ENCODE measurements at places on chromosomes 6 and 20. TPM values are rescaled to one million over a fixed set of nuclear protein-coding genes. Genes with fewer than 3 reads are reported as not detected.

Gene RSPH4A
- 0.09 TPM for polyA plus RNA-seq

Gene RAMACL
- 0.87 TPM for polyA plus RNA-seq

Gene SNPH
- 1.5 TPM for polyA plus RNA-seq

Gene CD40
- 0.37 TPM for polyA plus RNA-seq

Gene OR10C1
- not detected for polyA plus RNA-seq

Gene HLA-DRA
- not detected for polyA plus RNA-seq

Gene BLOC1S5
- 15.1 TPM for polyA plus RNA-seq

Gene FNDC1
- polyA plus RNA-seq: 0.01 TPM

Gene WTAP
- 38.5 TPM for polyA plus RNA-seq

Gene SSTR4
- not detected for polyA plus RNA-seq

Gene PARD6B
- 0.71 TPM for polyA plus RNA-seq

Gene NKAIN4
- polyA plus RNA-seq: not detected

Gene CYP39A1
- not detected for polyA plus RNA-seq

- no peak for DNase-seq
Observed at GRCh38 chr6:6798448-6798860, 209.9 kb downstream of the LY86 start.

- DNase-seq: no peak
Observed at GRCh38 chr6:152984513-152984872, 1.7 kb upstream of the FBXO5 start.

- no peak for DNase-seq
Observed at GRCh38 chr20:34627458-34627857, 49.4 kb downstream of the PIGU start.

DNA sequence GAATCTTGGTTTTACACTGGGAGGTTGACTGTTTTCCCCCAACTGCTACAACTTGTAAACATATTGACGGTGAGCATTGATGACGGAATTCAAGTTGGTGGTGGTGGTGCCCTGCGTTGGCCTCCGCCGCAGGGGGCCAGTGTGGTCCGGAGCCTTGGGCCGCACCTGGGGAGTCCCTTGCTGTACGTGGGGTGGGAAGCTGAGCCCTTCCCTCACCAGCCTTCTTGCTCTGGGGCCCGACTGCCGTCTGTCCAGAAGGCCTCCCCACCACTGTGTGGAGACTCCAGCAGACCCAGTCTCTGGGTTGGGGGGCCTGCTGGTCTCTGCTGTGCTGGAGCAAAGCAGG, 11.4 kb downstream of the GATA5 start:
- no peak for DNase-seq

- DNase-seq: peak; percentile 13
Observed at GRCh38 chr6:27280064-27280539, 32.0 kb downstream of the POM121L2 start.

DNA sequence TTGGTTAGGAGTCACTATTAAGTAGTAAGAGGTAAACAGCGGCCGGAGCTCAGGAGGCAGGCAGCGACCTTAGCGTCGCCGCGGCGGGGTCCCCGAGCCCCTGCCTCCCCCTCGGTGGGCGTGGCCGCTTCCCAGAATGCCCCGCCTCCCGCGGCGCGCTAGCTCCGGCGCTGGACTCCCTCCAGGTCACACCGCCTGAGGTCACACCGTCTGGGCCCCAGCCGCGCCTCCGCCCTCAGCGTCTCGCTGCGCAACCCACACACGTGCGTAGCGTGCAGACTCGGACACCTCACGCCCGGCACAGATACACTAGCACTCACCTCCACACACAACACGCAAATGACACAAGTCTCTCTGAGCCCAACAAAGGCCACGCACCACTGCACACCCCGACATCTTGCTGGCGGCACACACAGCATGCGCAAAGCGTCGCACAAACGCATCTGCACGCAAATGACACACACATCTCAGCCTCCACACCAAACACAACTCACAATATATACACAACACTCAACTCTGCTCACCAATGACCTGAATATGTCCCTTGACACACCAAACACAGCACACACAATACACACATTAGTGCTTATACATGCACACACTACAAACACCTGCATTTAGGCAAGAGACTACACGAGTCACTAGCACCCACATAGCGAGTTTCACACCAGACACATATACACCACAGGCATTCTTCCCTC, 17.6 kb upstream of the CDKN1A start:
- DNase-seq: no peak

GRCh38 chr6:13038315-13038714, 290.0 kb downstream of the TBC1D7 start:
- no peak for DNase-seq

DNA sequence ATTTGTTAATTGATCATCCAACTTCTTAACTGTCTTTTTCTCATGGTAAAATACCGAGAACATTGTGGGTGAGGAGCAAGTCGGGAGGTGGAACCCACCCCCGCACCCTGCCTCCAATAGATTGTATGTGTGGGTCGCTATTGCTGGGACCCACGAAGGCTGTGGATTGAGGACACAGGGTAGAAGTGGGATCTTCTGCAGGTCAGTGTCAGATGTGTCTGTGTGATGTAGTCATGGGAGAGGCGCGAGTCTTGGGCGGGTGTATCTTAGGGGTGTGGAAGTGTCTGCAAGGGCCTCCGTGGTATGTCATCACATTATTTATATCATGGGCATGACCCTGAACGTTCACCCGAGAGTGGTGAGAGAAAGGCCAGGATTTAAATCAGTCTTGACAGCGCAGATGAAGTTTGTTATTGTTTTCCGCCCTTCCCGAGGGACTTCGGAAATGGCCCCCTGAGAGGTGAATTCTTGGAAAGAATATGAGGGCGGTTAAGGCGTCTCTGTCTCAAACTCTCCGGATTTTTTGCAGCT, 472 bp upstream of the PAQR8 start:
- DNase-seq: no peak

DNA sequence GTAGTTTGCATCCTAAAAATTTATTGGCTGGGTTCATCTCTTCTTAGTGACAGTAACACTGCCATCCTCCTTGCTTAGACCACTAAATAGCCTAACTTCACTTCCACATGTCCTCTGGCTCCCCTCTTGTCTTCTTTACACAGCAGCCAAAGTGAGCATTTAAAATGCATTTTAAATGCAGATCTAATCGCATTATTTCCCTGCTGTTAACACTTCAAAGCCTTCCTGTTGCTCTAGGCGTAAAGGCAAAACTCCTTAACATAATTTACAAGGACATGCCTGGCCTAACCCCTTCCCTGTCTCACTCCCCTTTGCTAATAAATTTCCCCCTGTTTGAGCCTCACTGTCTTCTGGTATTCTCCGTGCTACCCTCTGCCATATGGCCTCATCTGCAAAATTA, 26.5 kb downstream of the NKAIN2 start:
- DNase-seq: no peak

GRCh38 chr20:426566-426965, 18.5 kb downstream of the RBCK1 start:
- DNase-seq: no peak

GRCh38 chr6:17202526-17202925, 78.6 kb upstream of the RBM24 start:
- DNase-seq: peak; percentile 8

- no peak for DNase-seq
Observed at GRCh38 chr20:38897267-38897666, 28.9 kb upstream of the FAM83D start.

DNA sequence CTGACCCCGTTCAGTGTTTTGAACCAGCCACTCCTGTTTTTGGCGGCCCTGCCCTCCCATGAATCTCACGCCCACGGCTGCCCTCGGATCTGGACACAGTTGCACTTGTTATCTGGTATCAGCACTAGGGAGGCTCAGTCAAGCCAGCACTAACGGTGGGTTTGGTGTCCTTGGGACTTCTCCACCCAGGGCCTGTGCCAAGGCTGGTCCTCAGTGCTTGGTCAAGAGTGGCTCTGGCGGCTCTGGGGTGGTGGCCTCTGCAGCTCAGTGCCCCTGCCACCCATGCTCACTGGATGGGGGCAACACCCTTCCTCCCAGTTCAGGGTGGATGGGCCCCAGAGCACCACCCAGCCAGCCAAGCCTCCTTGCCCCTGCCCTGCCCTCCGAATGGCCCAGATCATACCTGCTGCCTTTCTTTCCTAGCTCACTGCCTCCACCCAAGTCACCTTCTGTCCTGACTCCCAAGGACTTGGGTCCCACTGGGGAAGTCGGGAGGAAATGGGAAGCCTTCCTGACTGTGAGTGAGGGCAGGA, 54.7 kb downstream of the SSR1 start:
- DNase-seq: no peak

DNA sequence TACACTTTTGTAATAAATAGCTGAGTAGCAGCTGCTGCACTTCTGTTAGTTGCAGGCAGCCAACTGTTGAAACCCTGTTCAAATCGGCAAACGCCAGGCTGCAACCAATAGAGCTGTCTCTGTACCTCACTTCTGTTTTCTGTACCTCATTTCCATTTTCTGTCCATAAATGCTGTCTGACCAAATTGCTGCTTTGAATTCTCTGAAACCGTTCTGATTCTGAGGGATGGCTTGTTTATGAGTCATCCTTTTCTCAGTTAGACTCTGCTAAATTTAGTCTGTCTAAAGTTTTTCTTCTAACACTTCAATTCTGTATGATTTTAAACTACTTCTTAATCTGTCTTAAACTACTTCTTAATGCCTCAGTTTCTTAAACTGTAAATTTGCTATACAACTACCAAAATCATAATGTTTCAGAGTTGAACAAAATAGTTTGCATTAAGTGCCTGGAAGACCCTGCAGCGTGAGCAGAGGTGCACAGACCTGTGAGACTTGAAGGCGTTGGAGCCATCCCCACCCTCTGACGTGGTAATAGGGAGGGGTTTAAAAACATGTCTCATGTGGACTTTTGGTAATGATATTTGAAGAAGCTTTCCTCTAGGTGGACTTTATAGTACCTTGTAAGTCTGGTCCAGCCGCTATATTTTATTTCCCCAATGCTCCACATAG, 9.6 kb downstream of the BTNL2 start:
- no peak for DNase-seq

DNA sequence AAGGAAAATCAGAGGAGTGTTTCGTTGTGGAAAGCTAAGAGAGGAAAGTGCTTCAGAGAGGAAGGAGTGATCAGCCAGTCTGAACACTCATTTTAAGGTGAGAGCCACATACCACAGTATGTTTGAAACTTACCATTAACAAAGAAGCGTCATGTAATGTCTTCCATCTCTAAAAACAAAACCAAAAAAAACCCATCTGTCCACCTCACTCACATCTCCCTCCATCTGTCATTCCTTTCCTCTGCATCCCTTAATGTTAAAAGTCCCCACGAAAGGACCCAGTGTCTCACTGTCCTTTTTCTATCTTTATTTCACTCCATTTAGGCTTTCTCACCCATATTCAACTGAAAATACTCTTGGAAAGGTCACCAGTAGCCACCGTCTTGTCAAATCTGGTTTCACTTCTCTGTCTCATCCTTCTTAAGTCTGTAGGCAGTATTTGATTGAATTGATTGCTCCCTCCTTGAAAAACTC, 59.4 kb upstream of the GNRH2 start:
- DNase-seq: no peak

- no peak for DNase-seq
Observed at GRCh38 chr6:62737792-62738191, 451.8 kb upstream of the KHDRBS2 start.

DNA sequence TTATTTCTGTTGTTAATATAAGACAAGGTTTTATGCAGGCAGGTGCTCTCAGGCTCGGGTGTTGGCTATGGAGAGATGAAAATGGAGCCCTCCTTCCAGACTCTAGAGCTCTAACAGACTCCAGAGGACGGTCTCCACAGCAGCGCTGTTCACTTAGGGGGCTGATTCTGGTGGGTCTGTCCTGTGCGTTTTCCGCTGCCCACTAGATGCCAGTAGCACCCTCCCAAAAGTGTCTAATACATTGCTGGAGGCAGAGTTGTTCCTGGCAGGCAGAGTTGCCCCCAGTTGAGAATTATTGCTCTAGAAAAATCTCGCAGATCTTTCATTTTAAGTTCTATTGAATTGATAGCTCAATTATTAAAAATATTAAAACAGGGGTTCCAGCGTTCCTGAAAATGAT, 109.9 kb downstream of the MAP3K4 start:
- DNase-seq: no peak

DNA sequence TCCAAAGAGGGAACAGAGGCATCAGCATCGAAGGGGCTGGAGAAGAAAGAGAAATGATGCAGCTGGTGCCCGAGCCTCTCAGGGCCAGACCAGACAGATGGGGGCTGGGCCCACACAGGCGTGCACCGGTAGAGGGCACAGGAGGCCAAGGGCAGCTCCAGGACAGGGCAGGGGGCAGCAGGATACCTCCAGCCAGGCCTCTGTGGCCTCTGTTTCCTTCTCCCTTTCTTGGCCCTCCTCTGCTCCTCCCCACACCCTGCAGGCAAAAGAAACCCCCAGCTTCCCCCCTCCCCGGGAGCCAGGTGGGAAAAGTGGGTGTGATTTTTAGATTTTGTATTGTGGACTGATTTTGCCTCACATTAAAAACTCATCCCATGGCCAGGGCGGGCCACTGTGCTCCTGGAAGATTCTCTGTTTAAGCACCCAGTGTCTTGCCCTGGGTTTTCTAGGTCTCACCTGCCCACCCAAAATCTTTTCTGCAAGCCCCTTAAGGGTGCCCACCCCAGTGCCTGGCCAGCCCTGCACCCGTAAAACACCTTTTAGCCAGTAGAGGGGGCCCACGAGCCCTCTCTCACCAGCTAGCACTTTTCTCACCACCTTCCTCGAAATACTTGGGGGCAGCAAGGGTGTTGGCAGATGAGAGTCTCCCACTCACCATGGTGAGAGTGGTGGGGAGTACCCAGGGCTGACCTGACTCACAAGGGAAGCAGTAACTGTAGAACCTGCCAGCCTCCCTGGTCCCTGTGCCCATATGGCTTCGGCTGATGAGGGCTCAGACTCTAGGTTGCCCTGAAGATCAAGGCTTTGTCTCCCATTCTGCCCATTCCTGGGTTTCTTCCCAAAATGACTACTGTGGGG, 35.7 kb upstream of the ID1 start:
- no peak for DNase-seq

GRCh38 chr6:112243861-112244827, 10.2 kb downstream of the LAMA4 start:
- no peak for DNase-seq

DNA sequence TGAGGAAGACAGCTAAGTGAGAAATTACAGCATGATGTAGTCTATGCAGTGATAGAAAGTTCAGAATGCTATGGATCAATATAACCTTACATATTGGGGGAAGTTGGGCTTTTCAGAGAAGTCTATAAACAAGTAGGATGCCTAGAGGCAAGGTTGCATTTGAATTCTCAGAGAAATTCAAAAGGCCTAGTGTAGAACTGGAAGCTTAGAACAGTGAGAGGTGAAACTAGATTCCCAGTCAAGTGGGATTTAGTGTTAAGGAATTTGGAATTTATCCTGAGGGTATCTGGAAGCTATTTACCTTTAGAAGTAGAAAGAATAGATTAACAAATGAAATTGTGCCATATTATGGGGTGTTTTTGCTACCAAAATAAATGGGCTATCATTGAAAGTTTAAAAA, 4.3 kb downstream of the CENPW start:
- no peak for DNase-seq
